PC-3 (cell line): ENCODE measurements at places on chromosomes 1 and 21.

DNA sequence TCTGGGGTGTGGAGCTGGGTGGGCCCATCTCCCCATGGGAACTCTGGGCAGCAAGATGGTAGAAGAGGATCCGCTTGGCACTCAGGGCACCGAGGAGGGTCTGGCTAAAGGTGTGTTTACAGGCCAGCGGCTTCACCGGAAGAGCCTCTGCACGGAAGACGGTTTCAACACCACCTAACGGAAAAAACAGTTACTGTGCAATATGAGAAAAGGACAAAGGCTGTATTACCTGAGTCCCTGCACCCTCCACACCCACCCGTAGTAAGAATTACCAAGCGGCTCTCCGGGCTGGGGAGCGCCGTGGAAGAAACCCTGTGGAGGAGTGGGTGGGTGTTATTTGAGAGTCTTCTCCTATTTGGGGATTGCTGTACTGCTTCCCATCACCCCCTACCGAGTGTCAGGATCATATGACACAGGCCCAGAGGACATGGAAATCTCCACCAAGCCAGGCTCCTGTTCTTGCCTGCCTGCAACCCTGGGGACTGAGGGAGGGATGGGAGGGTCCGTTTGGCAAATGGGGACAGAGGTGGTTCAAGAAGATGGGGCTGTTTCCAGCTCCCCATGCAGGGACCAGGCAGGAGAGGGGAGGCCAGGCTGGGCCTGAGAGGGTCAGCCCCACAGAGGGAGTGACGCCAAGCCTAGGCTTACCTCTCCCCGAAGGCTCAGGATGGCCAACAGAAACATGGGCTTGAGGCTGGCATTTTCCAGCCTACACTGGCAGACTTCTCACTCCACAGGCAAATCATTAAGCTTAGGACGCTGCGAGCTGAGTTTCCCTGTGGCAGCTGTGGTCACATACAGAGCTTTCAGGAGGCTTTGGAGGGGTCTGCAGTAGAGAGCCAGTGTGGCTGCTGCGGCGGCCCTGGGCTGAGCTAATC lies 203.5 kb upstream of the TMEM51 start:
- DNase-seq: no peak

GRCh38 chr21:44751186-44751798 lies 39.9 kb upstream of the TSPEAR start:
- no peak for DNase-seq

GRCh38 chr1:43293176-43293575 lies 7.6 kb upstream of the TIE1 start:
- DNase-seq: no peak

DNA sequence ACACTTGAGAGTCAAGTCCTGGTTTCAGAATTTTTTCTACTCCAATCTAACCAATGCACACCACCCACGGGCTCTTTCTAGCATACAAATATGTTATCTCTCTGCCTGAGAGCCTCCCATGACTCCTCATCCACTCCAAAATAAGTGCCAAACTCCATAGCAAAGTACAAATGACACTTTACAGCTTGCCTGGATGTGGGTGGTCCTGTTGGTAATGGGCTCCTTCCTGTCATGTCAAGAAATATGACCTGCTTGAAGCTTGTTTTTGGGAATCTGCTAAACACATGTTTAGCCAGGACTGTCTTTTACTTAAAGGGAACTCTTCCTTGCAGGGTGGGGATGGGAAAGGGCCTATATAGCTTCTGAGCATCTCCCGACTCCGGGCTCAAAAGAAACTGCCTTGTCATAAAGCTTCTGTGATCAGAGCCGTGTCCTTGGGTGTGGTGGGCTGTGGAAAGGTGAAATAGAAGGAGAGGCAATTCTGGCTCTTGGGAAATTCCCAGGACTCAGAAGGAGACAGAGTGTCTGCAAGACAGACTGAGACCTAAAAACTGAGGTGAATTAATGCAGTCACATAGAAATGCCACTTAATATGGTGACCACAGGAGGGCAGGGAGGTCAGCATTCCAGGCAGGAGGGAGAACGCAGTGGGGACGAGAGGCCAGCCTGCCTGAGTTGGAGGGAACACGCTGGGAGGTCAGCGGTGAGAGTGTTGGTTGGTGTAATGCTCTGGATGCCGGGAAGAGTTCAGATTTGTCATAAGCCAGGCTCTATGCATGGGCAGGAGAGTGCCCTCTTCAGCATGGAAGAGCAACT lies 6.1 kb upstream of the IGFN1 start:
- peak; percentile 89 for DNase-seq

GRCh38 chr1:233796146-233796783 lies 108.2 kb upstream of the SLC35F3 start:
- no peak for DNase-seq

DNA sequence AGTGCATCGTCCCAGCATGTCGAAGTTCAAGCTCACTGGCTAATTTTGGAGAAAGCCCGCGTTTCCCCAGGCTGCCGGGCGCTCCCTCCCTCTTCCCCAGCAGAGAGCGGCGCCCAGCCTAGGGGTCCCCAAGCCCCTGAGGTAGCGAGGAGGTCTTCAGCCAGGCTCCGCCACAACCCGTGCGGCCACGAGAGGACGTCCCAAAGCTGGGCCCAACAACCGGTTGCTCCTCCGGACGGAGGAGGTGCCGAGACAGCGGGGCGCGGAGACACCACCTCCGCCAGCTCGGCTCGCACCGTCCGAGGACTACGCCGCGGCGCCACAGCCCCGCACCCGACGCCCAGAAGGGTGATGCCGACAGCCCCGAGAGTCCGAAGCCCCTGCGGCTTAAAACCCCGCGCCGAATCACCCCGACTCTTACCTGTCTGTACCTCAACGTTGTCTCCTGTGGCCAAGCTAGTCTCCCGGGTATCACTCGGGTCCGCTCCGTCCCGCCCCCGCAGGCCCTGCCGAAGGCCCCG lies at the start of gene DENND2C:
Gene DENND2C (minus strand): TSS at position 488 of the 521 bp plus-strand sequence. CDS start 44,065 bp downstream, outside the sequence.
- DNase-seq: no peak

DNA sequence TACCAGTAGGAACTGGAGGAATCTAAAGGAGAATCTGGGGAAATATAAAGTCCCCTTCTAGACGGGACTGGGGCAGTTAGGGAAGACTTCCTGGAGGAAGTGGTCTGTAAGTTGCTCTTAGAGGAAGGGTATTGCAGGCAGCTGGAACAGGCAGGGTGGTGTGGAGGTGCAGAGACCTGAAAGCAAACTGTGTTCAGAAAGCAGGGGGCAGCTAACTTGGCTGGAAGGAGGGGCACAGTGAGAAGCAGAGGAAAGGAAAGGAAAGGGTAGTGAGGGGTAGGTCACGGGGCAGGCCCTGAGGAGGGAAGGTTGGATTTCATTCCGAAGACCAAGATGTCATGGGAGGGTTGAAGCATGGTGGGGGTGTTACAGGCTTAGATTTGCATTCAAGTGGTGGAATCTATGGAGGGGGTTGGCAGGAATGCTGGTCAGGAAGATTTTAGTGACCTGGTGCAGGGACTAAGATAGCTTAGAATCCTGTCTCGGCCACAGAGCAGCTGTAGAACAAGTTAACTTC lies 240.7 kb downstream of the FOXD2 start:
- DNase-seq: no peak

GRCh38 chr21:39525601-39526000 lies 73.8 kb downstream of the SH3BGR start:
- no peak for DNase-seq

DNA sequence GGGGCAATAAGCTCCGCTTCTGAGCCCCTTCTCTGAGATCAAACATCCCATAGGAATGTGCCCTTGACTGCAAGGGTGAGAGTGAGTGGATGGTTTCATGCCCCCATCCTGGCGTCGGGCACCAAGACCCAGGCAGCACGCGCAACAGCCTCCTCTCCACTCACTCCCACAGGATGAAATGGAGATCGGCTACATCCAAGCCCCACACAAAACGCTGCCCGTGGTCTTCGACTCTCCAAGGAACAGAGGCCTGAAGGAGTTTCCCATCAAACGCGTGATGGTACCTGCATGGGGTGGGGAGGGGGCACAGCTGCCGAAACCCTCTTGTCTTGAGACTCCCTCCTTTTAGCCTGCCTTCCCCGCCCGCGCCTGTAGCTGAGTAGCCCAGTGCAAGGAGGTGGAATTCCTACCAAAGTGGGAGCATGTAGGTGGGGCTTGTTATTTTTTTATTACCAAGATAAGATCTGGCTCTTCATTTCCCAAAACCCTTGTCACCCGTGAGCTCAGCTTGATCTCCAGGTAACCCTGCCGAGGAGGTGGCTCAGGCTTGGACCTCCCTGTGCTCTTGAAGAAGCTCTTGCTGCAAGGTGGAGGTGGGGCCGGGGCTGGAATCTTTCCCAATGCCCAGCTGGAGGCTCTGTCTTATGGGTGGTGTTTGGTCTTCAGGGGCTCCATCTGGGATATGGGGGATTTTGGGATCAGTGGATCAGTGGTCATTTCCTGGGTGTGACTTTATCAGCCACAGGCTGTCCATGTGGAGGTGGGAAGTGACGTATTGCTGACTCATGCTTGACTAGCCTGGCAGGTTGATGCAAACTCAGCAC lies 24.0 kb upstream of the PADI6 start:
- DNase-seq: peak; percentile 97

GRCh38 chr1:218135371-218135770 lies 149.7 kb upstream of the RRP15 start:
- DNase-seq: no peak

DNA sequence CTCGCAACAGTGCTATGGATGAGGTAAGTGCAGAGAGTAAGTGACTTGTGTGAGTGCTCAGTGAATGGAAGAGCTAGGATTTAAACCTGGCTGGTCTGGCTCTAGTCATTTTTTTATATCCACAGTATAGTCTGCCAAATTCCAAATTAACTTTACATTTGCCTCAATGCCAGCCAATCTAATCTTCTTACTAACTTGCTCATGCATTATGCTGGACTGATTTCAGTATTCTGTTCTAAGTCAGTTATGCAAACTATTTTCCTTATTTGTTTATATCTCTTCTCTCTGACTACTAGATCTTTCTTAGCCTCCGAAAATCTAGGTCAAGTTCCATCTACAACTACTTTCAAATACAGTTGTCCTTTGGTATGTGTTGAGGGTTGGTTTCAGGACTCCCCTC lies 133.3 kb downstream of the XPR1 start:
- DNase-seq: no peak
